ENCODE measurements at places on chromosomes 1 and 21.

GRCh38 chr1:184463680-184464079 lies 76.9 kb downstream of the C1orf21 start:
- DNase-seq, result no peak

DNA sequence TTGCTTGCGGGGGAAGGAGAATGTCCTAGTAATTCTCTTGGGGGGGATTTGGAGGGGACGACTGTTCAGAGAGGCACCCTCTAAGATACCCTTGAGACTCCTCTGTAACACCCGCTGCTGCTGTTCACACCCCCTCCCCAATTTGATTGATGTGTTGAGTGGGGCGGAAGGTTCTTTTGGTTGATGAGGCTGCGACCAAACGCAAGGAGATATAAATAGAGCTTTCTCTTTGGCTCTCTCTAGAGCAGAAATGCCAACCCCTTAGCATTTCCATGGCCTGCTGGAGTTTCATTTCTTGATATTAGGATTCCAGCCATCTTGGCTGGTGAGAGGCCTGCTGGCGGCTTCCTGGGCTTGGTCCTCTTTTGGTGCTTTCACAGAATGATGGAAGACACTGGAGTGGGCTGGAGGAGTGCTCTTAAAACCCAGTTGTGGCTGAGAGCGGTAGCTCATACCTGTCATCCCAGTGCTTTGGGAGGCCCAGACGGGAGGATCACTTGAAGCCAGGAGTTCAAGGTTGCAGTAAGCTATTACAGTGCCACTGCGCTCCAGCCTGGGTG lies 2.0 kb downstream of the PIK3CD start:
- no peak for DNase-seq

DNA sequence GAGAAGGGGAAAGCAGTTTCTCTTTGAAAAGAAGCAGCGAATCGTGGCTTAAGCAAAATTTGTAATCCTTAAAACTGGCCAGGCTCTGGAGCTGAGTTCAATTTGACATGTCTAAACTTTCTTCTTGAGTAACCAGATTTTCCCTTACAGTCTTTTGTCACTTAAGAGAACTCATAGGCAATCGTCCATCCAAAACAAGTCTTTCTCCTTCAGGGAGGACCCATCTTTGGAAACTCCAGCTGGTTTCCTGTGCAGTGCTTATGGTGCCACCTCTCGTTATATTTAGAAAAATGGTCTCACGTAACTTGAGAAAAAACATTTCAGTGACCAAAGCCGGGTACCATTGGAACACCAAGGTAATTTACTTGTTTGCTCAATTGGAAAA lies 1.8 kb upstream of the PTTG1IP start:
- no peak for DNase-seq

DNA sequence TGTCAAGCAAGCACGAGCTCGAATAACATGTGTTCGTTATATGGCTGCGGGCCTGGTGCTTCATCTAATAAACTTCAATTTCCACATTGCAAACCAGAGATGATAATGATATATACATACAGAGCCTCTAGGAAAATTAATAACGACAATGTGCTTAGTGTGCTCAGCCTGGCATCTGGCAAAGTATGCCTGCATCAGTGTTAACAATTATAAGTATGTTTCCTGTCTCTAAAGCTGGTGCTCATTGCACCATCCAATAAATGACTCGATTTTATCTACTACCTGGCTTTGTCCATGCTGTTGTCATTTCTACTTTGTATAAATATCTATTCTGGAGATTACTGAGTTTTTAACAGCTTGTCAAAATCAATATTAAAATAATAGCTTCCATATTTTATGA lies 1402.6 kb downstream of the MRPL39 start:
- no peak for DNase-seq

DNA sequence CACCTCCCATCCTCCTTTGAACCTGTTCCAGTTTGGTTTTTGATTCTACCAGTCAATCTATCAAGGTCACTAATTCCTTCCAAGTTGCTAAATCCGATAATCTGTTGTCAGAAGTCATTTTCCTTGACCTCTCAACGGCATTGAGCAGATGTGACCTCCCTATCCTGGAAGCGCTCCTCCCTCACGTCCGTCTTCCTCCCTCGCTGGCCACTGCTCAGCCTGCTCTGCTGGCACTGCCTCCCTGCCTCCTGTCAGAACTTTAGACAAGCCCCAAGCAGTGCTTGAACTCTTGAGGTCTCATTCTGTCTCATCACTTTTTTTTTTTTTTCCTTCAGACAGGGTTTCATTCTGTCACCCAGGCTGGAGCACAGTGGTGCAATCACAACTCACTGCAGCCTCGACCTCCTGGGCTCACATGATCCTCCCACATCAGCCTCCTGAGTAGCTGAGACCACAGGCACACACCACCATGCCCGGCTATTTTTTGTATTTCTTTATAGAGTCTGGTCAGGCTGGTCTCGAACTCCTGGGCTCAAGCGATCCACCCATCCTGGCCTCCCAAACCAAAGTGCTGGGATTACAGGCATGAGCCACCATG lies 4.4 kb upstream of the ACOT7 start:
- DNase-seq, result no peak

GRCh38 chr1:207861442-207862177 lies 49.3 kb downstream of the CD34 start:
- DNase-seq, result no peak

- no peak for DNase-seq
Observed at GRCh38 chr1:33979341-33979740, 115.5 kb downstream of the HMGB4 start.
